Cerebellar nuclear complex (tissue), 1 donor: ENCODE measurements at places on chromosomes 5 and 9.
A peak's percentile ranks its signal among the peaks of the same experiment; 100 is the strongest.

DNA sequence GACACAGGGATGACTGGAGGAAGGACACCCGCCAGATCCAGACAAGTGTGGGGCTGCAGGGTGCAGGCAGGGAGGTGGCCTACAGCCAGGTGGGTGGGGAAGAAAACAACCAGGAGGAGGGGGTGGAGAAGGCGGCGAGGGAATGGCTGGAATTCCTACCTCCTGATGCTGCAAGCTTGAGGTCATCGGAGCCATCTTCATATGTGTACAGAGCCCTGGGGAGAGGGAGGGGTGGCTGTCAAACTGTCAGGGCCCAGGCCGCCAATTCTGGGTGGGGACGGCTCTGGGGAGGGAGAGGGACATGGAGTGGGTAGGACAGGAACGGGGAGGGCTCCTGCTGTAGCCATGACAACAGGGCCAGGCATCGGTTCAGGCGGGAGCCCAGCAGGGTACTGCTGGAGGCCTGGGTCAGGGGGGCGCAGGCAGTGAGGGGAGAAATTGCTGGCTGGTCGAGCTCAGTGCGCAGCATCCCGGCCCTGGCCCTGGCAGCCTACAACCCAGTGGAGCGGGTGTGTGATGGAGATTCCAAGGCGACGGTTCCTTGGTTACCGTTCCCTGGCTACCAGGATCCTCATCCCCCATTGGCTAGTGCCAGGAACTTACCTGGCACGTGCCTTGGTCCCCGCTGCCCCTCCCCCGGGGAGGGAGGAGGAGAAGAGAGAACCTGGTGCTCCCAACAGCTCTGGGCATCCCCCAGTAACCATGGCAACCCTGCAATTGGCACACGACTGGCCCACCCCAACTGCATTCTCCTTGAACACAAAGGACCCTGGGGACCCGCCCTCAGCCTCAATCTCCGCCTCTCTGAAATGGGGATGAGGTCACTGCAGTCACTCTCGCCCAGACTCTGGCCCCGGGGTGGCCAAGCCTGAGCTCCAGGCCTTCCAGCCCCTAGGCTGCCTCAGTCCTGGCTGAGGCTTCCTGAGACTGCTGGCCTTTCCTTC, 4.5 kb downstream of the DBN1 start:
- DNase-seq, result peak; percentile 41

GRCh38 chr9:120567081-120567480, 12.9 kb downstream of the CDK5RAP2 start:
- no peak for DNase-seq

DNA sequence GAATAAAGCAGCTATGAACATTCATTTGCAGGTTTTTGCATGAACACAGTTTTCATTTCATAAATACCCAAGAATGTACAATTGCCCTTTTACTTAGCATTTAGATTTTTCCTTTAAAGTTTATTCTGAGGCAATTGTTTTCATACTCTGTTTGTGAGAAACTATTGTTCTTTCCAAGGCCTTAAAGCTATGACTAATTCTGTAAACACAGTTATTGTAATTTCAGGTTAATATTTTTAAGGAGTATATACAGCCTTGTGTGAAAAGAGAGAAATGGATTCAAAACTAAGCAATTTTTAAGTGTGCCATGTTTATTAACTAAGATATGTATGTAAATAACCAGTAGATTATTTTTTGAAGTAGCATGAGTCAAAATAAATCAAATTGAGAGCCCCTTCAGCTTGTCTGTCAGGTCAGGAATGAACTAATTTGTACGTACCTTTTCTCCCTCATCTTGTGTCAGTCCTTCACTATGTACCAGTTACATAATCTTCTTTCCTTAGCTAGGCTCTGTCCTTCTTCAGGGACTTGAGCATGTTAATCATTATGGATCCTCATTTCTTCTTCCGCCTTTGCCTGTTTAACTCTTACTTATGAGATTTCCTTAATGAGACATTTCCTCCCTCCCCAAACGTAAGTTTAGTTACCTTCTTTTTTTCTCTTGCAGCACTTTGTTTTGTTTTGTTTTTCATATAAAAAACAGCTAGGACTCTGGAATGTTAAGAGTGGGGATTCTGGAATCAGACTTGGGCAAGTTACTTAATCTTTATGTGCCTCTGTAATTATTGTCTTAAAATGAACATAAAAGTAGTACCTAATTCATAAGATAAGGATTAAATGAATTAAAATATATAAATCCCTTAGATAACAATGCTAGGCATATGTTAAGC, 63.6 kb downstream of the NIPBL start:
- no peak for DNase-seq

- no peak for DNase-seq
Observed at GRCh38 chr9:12771891-12772290, 2.9 kb upstream of the LURAP1L start.

- no peak for DNase-seq
Observed at GRCh38 chr9:109907400-109907799, 127.4 kb downstream of the PALM2AKAP2 start.

DNA sequence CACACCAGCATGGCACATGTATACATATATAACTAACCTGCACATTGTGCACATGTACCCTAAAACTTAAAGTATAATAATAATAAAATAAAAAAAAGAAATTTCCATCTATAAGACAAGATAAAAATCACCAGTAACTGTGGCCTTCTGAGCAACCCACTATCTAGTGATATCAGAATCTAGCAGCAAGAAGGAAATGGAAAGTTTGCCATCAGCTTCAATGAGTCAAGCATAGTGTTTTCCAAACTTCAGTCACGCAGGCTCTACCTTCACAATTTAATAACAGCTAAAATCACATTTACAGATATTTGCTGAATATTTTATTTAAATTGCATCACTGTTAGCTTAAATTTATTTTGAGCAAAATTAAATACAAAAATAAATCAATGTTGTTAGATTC, 345.3 kb upstream of the CD180 start:
- no peak for DNase-seq

- no peak for DNase-seq
Observed at GRCh38 chr5:151259931-151260330, 6.9 kb downstream of the GM2A start.

- DNase-seq, result no peak
Observed at GRCh38 chr9:75499812-75500211, 390.7 kb upstream of the PCSK5 start.

GRCh38 chr5:34977934-34978613, 48.7 kb downstream of the DNAJC21 start:
- no peak for DNase-seq

- no peak for DNase-seq
Observed at GRCh38 chr9:133355881-133356357, 368 bp downstream of the SURF1 start.

DNA sequence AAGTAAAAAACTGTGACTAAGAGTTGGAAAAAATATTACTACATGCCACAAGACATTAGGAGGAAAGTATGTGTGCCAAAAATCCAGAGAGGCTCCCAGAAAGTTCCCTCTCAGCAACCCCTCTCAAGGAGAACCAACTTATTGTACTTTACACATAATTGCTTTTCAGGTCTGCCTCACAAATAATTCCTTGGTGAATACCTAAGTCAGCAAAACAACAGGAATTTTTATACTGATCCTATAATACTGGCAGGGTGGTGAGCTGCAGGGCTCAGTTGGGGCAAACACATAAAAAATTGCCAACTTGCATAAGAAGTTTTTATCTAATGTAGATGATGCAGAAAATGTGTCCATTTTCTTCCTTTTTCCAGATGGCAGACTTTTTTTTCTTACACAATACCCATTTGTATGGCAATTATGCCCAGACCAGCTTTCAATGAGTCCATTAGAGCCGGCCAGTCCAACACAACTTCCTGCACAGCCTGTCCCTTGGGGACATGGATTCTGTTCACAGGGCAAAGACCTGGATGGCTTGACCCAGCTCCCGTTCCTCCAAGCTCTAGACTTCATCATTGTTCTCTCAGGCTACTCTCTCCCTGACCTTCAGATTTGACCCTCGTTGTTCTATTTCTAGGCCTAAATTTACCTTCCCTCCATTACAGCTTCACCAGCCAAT, 31.3 kb downstream of the MARCHF3 start:
- no peak for DNase-seq

- DNase-seq, result no peak
Observed at GRCh38 chr9:89465726-89466308, 32.1 kb downstream of the SEMA4D start.

- no peak for DNase-seq
Observed at GRCh38 chr9:123425261-123425821, 69.3 kb downstream of the CRB2 start.

- DNase-seq, result no peak
Observed at GRCh38 chr9:121198512-121199042, 3.1 kb downstream of the RAB14 start.

GRCh38 chr5:96703995-96704394, 41.8 kb downstream of the CAST start:
- DNase-seq, result no peak

GRCh38 chr5:92505925-92506324, 1075.1 kb downstream of the NR2F1-AS1 start:
- no peak for DNase-seq

DNA sequence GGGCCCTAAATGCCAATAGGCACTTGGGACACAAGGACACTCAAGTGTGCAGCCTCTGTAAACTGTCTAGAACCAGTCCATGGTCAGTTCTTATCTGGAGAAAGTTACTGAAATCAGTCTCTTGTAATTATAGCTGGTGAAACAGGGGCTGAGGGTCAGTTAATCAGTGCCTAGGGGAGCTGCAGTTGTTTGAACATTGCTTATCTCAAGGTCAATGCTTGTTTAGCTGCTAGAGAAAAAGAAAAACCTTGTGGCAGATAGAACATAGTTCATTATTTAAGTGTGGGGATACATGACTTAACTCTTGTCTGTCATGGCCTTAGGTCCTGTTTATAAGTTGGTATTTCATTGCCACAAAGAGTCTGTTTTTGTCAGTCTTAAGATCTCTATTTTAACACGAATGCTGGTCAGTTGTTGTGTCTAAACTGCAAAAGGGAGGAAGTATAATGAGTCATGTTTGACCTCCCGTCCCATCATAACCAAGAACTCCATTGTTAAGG, 108.0 kb downstream of the STARD4 start:
- DNase-seq, result no peak

GRCh38 chr5:132017738-132018625, 6.5 kb upstream of the ACSL6 start:
- DNase-seq, result no peak

DNA sequence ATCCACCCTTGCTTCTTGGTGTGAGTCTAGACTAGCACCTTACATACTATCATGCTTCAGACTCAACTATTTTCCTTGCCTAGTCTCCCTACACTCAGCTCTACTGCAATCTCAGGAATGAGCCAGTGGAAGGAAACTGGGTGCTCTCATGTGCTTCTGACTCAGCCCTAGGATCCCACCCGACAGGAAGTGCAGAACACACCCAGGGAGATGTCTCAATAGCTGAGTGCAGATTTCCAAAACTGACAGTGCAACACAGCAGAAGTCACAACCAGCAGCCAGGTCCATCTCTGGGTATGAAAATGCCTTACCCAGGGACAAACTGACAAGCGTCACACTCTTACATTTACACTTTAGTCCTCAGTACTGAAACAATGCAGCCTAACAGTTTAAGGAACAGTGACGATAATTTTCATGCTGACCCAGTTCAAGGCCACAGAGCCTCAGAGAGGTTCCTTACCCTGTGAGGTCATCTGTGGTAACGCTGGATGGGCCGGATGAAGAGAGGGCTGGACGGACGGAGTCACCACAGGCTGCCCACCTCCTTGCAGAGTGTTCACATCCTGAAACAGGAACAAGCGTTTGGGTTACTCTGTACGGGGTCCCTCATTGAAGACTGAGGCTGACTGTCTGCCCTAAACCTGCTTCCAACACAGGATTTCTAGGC, 33.0 kb downstream of the FKBP15 start:
- DNase-seq, result no peak

DNA sequence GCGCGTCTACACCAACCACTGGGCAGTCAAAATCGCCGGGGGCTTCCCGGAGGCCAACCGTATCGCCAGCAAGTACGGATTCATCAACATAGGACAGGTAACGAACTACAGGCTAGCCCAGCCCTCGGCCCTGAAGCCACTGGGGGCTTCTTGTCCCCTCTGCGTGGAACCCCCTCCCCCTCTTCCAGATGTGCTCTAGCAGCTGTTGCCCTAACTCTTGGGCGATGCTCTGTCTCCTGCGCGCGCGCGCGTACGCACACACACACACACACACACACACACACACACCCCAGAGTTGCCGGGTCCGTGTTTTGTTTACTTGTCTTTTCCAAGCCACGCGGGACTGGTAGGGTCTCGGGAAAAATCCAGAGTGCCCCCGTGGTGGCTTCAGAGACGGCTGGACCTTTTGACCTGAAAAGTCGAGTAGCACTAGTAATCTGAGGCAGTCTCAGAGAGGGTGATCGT, 836 bp downstream of the PCSK5 start:
- no peak for DNase-seq

GRCh38 chr5:178223828-178224335, 8.7 kb downstream of the PHYKPL start:
- DNase-seq, result no peak

DNA sequence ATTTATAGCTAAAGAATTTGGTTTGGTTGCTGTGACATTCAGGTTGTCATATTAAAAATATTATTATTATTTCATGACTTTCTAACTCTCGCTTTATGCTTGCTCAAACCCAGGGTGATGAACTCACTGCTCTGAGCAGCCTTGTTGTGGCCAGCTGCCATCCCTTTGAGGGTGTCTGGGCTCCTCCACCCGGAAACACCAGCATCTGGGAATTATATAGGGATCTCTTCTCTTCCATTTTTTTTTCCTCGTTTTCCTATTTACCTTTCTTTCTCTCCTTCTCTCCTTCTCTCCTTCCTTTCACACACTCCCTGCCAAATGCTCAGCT, 355.8 kb upstream of the SMARCA2 start:
- DNase-seq, result no peak

DNA sequence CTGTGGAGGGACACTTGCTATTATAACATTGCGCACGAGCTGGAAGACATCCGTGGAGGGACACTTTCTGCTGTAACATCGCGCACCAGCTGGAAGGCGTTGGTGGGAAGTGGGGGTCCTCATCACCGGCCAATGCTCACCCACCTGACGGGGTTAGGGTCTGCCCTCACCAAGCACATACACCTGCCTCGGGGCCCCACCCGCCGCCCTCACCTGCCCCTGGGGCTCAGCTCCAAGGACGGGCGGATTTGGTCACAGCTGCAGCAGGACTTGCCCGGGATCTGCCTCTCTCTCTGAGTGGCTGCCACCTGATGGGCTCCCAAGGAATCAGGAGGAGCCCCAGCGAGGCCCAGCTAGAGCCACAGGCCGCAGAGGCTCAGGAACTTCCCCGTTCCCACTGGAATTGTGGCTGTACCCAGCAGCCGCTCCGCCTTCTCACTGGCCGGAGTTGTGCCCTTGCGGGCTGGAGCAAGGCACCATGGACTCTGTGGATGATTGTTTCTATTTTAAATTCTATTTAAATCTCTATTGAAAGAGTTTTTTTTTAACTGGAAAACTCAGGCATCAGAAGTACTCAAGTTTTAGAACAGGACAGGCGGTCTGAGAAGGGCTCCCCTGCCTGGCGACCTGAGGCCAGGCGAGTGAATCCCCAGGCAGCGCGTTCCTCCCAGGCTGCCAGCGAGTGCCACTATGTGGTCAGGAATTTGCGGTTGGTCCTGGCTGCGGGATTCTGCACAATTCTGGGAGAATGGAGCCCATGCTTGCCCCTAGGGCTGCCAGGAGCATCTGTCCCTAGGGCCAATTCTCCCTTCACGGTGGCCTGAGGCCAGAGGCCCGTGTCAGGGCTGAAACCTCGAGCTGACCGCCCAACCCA, 38.9 kb upstream of the SLC6A3 start:
- DNase-seq, result no peak
